AG04450 (cell line): ENCODE measurements at places on chromosomes 2 and 18. TPM values are rescaled to one million over a fixed set of nuclear protein-coding genes. Genes with fewer than 3 reads are reported as not detected.

IL1F10 gene
- polyA plus RNA-seq = not detected in 2 replicates

CFAP221 gene
- not detected in 2 replicates for polyA plus RNA-seq

MGAT4A gene
- 0.04 TPM in 1 of 2 replicates, not detected in the other for polyA plus RNA-seq

TNFAIP6 gene
- polyA plus RNA-seq = 16.6 and 24.6 TPM in 2 replicates

SNED1 gene
- 1.6 and 2.4 TPM in 2 replicates for polyA plus RNA-seq

COL5A2 gene
- 269 and 305 TPM in 2 replicates for polyA plus RNA-seq

KLF11 gene
- 4.9 and 5.5 TPM in 2 replicates for polyA plus RNA-seq

SERPINB4 gene
- polyA plus RNA-seq = not detected in 2 replicates

CTAGE1 gene
- 0.05 TPM in 1 of 2 replicates, not detected in the other for polyA plus RNA-seq

CLEC4F gene
- not detected in 2 replicates for polyA plus RNA-seq

HAAO gene
- polyA plus RNA-seq = 3.1 and 4.2 TPM in 2 replicates

GPR45 gene
- not detected in 2 replicates for polyA plus RNA-seq

SMYD1 gene
- polyA plus RNA-seq = not detected in 2 replicates

MAB21L4 gene
- not detected in 2 replicates for polyA plus RNA-seq

TCF7L1 gene
- 2.7 and 3.5 TPM in 2 replicates for polyA plus RNA-seq

ANKRD30BL gene
- not detected in 2 replicates for polyA plus RNA-seq

CAPN14 gene
- polyA plus RNA-seq = 0.09 TPM in 2 replicates

GPATCH11 gene
- 4.7 and 7.2 TPM in 2 replicates for polyA plus RNA-seq

GATA6 gene
- polyA plus RNA-seq = 1.3 and 1.5 TPM in 2 replicates

SCN1A gene
- polyA plus RNA-seq = not detected in 2 replicates

TMEM247 gene
- not detected in 2 replicates for polyA plus RNA-seq

TCF23 gene
- polyA plus RNA-seq = not detected in 2 replicates

DCC gene
- polyA plus RNA-seq = 0.46 and 0.67 TPM in 2 replicates

XPO1 gene
- 92.6 and 143 TPM in 2 replicates for polyA plus RNA-seq

CHN1 gene
- polyA plus RNA-seq = 207 and 258 TPM in 2 replicates

CCNT2 gene
- 13.7 and 14.9 TPM in 2 replicates for polyA plus RNA-seq

CDKL4 gene
- polyA plus RNA-seq = not detected in 2 replicates

RETSAT gene
- polyA plus RNA-seq = 35.5 and 38.0 TPM in 2 replicates

TAF4B gene
- polyA plus RNA-seq = 0.32 and 0.40 TPM in 2 replicates

TTR gene
- not detected in 2 replicates for polyA plus RNA-seq

UGT1A10 gene
- polyA plus RNA-seq = not detected in 2 replicates

HOXD10 gene
- not detected in 2 replicates for polyA plus RNA-seq

REG1B gene
- not detected in 2 replicates for polyA plus RNA-seq

STARD6 gene
- 0.14 TPM in 1 of 2 replicates, not detected in the other for polyA plus RNA-seq

IL1RL2 gene
- 0.37 and 0.72 TPM in 2 replicates for polyA plus RNA-seq

NPPC gene
- polyA plus RNA-seq = not detected in 2 replicates

CFAP65 gene
- not detected in 2 replicates for polyA plus RNA-seq

RPE gene
- polyA plus RNA-seq = 68.4 and 73.3 TPM in 2 replicates

FZD7 gene
- polyA plus RNA-seq = 40.6 and 42.9 TPM in 2 replicates

RNU2-63P gene
- polyA plus RNA-seq = not detected in 2 replicates

RAB27B gene
- 1.4 and 1.9 TPM in 2 replicates for polyA plus RNA-seq

FBXO48 gene
- polyA plus RNA-seq = 0.66 and 0.89 TPM in 2 replicates

PROKR1 gene
- not detected in 2 replicates for polyA plus RNA-seq

CD8B2 gene
- not detected in 2 replicates for polyA plus RNA-seq

CACNB4 gene
- polyA plus RNA-seq = 0.19 and 0.22 TPM in 2 replicates

PRADC1 gene
- polyA plus RNA-seq = 11.6 and 12.0 TPM in 2 replicates

RGPD4 gene
- polyA plus RNA-seq = not detected in 2 replicates

CGREF1 gene
- 0.71 and 0.74 TPM in 2 replicates for polyA plus RNA-seq

HOXD4 gene
- not detected in 2 replicates for polyA plus RNA-seq
